ENCODE measurements at places on chromosomes 11 and 22.

- DNase-seq = no peak
Measured at GRCh38 chr11:75269896-75270295, 29.3 kb downstream of the TPBGL start.

- DNase-seq = no peak
Measured at GRCh38 chr11:70082829-70083228, 4.7 kb downstream of the ANO1 start.

GRCh38 chr22:17109113-17109865 is 11.9 kb downstream of the TMEM121B start:
- no peak for DNase-seq

- DNase-seq = no peak
Measured at GRCh38 chr11:3637201-3637600, 4.6 kb downstream of the ART5 start.

DNA sequence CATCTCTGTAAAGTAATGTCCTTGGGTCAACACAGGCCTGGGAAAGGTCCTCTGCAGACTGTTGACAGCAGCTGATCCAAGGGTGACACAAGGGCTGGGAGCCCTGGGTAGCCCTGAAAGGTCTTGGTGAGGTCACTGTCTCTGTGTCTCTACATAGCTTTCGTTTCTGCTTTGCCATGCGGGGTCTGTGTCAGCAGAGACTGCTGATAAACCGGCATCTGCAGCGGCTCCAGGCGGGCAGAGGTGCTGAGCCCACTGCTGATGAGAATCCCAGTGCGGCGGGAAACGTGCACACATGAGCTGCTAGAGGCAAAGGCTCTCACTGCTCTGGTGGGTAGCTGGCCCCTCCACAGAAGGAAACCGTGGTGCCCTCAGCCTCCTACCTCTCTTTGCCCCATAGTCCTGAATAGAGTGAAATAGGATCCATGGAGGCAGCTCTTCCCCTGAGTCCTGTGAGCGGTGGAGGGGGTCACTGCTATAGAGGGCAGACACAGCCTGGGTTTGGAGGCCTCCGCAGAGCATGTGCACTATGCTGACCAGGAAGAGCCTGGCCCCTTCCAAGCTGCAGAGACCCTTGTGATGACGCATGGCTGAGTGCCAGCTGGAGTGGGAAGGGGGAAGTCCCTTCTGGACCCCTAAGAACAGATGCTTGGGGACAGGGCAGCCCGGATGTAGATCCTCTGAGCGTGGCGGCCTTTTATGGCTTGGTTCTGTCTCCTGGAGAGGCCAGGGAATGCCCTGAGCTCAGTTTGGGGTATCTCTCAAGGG is 17.8 kb upstream of the ST3GAL4 start:
- DNase-seq = no peak

DNA sequence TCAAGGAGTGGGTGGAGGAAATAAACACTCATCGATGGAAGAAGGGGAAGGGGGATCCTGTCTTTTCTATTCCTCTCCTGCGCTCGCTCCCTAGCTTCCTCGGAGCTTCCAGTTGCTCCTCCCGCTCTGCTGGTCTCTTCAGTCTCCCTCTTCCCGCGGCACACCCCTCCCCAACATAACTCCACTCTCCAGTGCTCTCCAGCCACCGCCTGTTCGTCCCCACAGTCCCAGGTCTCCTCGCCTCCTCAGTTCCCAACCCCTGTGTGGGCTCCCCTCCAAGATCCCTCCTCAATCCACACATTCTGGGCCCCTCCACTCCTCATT is 438 bp downstream of the ZW10 start:
- no peak for DNase-seq

DNA sequence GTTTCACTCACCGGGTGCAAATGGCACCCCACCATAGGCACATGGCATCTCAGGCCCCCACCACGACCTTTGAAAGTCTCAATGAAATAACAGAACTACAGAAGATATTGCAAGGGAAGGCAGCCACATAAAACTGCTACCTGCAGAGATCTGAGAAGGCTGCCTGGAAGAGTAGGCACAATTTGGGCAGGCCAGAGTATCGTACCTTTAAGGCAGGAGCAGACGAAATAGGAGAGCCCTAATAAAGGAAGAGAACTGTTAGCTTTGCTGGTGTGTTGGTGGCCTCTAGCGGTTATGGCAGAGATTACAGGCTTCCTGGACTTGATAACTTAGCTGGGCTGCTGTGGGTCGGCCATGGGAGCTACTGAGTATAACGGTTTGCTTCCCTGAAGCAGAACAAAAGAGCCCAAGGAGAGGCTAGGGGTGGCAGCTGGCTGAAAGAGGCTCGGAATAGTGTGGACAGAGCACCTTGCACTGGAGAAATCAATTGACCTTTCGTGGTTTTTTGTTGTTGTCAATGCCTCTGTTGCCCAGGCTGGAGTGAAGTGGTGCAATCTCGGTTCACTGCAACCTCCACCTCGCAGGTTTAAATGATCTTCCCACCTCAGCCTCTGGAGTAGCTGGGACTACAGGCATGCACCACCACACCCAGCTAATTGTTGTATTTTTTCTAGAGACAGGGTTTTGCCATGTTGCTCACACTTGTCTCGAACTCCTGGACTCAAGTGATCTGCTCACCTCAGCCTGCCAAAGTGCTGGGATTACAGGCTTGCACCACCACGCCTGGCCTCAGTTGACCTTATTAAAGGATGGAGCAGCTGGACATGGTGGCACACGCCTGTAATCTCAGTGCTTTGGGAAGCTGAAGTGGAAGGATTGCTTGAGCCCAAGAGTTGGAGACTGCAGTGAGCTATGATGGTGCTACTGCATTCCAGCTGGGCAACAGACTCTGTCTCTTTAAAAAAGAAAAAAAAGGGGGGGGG is 4.8 kb downstream of the SDF2L1 start:
- DNase-seq = peak; percentile 85

All from HT-29 (cell line).